Psoas muscle (tissue), 8 donors: ENCODE measurements at places on chromosomes 3 and 15.

DNA sequence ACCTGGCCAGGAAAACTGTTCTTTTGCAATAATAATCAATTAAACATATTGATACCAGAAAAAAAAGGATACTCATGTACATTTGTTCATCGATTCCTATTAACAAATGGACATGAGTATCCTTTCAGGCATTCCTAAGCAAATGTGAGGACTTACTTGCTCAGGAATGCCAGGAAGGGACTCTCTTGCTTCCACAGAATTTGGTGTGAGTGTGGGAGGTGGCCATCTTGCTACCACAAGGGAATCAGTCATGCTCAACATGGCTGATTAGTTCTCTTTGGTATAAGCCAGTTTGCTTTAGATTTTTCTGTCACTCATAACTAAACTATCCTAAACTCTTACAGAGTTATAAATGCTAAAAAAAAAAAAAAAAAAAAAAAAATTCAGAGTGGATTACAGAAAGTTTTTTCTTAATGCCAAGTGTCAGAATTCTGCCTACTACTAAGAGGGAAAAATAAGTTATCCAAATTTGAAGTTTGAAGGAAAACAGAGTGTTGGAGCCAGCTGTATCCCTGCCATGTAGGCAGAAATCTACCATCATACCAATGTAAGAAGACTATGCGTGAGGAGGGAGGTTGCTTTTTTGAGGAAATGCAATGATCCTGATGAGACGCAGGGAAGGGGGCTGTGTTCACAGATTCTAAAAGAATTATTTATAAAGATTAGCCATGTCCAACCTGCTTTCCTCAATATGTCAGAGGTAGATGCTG, 98.7 kb downstream of the PLD1 start:
- DNase-seq, result no peak

GRCh38 chr15:58770519-58770856, 614 bp upstream of the MINDY2 start:
- no peak for DNase-seq

DNA sequence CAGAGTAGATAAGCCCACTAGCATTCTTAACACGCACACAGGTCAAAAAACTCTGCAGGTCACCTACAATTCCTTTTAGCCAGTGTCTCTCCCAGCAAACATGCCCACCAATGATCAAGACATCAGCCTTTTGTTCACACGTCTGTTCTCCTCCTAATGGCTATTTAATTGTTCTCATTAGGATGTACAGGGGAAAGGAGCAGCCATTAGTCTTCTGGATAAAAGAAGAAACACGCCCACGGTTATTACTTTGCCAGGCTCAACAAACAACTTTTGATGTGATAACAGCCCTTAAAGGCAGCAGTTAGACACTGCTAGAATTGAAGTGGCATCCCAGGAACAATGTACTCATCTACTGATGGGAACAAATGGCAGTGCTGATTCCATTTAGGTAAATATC, 108.8 kb downstream of the NTRK3 start:
- no peak for DNase-seq

GRCh38 chr3:161371441-161372320, at the start of gene SPTSSB:
TSS of gene SPTSSB (minus strand) at chr3:161371517. CDS start at chr3:161346323, 25,194 bp downstream.
- peak; percentile 48 for DNase-seq
